Stimulated activated CD4-positive, alpha-beta T cell treated with anti-CD3 and anti-CD28 coated beads, TNF-alpha, amount 100 ng/mL, for 24 hours (primary cell): ENCODE measurements at places on chromosomes 2 and 18.

DNA sequence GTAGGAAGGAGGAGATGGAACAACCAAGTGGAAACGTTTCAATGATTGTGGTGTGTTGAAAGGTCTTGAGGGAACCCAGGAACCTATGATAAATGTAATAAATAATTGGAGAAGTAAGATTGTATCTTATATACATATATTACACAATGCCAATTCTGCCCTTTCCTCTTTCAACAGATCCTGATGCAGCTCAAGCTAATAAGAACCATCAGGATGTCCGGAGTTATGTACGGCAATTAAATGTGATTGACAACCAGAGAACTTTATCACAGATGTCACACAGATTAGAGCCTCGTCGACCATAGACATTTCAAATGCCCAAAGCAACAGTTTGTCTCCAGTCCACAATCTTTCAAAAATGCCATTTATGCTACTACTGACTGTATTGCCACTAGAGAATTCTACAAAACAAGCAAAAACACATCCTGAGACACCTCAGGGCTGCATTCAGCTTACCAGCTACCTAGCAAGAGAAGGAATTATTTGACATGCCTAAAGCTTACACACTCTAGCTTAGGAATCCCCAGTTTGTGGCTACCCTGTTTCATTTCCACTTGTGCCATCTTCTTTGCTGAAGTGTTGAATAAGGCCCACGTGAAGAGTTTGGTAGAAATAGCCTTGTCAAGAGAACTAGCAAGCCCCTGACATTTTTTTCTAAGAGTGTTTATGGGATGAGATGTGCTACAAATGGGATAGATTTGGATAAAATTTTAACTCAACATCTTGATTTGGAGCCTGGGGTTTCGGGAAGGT lies 24.0 kb upstream of the MAP3K20 start:
- no peak for DNase-seq

- no peak for DNase-seq
Measured at GRCh38 chr18:40404284-40404683, 1550.8 kb upstream of the PIK3C3 start.

GRCh38 chr2:174465327-174465726 lies 21.5 kb downstream of the GPR155 start:
- no peak for DNase-seq

GRCh38 chr2:79627237-79627636 lies 114.4 kb downstream of the CTNNA2 start:
- DNase-seq: no peak

GRCh38 chr2:66515743-66516142 lies 80.8 kb downstream of the MEIS1 start:
- no peak for DNase-seq

DNA sequence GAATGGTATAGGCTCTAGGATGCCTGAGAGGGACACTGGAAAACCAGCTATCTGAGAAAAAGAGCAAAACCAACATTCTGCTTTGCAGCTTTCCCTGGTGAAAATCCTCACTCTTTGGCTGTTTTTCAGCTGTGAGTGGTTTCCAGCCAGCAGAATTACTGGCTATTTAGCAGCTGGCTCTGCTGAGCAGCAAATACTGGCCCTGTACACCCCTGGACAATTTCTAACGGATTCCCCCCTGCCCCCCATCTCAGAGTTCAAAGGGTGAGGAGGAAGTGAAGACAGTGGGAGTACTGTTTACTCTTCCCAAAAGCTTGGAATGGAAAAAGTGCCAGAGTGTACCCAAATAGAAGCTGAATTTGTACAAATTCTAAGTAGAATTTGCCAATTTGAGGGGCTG lies 26.1 kb upstream of the IMP4 start:
- DNase-seq: no peak

GRCh38 chr2:150020937-150021673 lies 433.5 kb upstream of the MMADHC start:
- no peak for DNase-seq

DNA sequence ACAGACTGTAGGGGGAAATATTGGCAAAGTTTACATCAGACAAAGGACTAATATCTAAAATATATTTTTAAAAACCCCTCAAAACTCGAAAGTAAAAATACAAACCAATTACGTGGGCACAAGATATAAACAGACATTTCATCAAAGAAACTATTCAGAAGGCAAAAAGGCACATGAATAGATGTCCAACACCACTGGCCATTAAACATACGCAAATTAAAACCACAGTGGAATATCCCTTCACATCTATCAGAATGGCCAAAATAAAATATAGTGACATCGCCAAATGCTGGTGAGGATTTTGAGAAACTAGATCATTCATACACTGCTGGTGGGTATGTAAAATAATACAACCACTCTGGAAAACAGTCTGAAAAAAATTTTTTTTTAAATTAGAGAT lies 30.6 kb upstream of the PAPOLG start:
- DNase-seq: no peak

DNA sequence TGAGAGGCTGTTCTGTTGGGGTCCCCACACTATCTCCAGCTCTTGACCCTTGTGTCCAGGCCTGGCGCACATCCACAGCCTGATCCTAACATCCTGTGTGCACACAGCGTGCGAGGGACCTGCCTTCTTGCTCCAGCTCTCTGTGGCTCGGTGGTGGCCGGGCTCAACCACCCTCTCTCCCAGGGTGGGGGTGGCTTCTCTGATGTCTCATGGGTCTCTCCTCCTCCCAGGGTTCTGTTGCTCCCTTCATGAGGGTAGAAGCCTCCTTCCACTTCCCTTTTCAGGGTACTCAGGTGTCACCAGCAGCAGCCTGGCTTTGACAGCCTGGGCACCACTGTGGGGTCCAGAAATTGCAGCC lies 196.9 kb upstream of the RAB6C start:
- no peak for DNase-seq

DNA sequence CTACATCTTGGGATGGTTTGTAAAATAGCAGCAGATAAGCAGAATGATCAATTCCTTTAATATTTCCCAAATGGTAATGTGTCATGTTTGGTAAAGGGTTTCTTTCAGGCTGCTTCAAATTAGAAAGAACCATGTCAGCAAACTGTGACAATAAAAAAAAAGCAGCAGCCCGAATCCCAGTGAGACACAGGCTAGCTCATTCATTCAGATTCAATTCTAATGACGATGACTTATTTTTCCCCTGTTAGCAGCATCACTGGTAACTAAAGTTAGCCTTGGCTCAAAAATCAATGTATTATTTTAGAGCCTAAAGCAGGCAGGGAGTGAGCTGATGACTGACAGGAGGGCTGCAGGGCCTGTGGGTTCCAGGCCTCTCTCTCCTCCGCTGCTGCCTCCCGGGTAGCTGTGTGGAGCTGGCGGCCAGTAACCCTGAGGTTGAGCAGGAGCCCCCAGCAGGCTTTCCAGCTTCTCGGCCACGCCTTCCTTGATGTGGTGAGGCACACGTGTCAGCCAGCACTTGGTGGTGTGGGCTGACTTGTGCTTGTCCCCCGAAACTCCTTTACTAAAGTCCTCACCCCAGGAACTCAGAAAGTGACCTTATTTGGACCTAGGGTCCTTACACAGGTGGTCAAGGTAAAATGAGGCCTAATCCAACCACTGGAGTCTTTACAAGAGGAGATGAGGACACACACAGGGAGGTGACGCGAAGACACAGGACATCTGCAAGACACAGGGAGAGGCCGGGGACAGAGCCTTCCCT lies 120.5 kb upstream of the HS6ST1 start:
- DNase-seq: no peak

DNA sequence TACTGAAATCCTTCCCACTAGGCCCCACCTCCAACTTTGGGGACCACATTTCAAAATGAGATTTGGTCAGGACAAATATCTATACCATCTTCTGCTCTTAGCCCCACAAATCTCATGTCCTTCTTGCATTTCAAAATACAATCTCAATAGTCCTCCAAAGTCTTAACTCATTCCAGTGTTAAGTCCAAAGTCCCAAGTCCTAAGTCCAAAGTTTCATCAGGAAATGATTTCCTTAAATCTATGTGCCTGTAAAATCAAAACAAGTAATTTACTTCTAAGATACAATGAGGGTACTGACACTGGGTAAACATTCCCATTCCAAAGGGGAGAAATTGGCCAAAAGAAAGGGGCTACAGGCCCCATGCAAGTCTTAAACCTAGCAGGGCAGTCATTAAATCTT lies 40.5 kb upstream of the TNP1 start:
- DNase-seq: no peak

- DNase-seq: no peak
Measured at GRCh38 chr2:33230842-33231241, 245.6 kb upstream of the RASGRP3 start.

DNA sequence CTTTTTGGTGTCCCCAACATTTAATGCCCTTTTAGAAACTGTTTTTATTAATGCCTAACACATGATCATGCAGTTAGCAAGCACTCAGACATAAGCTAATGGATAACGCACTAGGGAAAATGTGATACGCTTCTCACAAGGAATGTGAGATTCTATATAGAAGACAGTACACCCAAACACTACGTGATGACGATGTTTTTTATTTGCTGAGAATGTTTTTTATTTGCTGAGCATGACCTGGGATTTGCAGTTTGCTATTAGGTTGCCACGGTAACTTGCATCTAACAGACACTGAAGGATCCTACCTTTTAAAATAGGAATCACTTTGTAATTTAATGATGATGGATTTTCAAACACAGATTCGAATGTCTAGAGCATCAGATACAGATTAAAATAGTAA lies 4.9 kb downstream of the SMC6 start:
- DNase-seq: no peak

GRCh38 chr2:135870571-135870970 lies 5.7 kb downstream of the MCM6 start:
- no peak for DNase-seq

DNA sequence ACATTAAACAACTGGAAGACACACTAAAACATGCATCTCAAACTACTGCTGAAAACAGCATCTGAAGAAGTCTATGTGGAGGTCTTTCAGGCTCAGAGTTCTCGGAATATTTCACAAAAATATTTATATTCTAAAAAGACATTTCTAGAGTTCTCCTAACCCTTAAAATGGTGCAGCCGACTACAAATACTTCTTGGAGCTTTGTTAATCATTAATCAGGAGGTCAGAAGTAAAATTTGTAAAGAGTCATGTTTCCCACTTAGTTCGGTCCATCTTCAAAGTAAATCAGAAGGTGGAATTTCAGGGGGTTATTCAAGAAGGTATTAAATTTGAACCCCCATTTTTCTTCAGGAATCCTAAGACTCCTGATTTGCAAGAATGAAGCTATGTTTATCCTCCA lies 72.7 kb downstream of the FAM228A start:
- DNase-seq: no peak
